ENCODE measurements at places on chromosomes 2 and 18. TPM values are rescaled to one million over a fixed set of nuclear protein-coding genes. Genes with fewer than 3 reads are reported as not detected.

DNA sequence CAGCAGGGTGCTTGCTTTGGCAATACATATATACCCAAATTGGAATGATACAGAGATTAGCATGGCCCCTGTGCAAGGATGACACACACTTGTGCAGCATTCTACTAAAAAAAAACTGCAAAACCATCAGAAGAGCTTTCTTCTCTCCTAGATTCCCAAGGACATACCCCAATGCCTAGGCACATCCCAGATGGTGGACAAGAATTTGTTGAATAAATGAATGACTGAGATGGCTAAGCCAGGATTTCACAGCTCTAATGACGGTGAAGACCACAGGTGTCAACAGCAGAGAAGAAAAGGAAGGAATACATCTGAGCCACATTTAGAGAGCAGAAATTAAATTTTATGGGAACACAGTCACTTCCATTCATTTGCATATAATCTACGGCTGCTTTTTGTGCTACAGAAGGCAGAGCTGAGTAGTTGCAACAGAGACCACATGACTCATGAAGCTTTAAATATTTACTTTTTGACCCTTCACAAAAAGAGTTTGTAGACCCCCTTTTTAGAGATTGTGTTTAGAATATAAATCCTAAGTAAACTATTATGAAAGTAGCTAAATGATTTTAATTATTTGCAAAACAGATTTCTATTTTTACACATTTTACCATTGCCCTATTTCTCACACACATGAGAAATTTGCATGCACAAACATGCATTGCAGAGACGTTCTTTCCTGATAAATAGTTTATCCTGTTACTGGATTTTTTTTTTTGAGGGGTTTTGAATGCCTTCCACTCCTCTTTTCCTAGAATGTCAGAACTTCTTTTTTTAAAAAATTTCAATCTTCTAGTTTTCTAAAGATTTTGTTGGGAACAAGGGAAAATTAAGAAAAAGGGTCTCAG, 119.0 kb downstream of the PMAIP1 start:
- no peak for DNase-seq

DNA sequence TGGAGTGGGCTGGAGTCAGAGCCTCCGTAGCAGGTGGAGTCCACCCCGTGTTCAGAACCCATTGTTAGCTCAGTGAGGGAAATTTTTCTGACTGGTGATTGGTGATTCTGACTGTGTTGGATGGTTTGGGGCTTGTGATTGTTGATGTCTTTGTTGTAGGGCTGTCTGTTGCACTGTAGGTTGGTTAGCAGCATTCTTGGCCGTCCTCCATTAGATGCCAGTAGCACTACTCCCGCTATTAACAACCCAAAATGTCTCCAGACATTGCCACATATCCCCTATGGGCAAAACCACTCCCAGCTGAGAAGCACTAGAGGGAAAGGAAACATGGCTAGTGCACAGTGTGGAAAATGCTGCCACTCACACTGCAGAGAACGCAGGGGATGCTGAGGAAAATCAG, 51.7 kb downstream of the ARMC9 start:
- DNase-seq, result no peak

GRCh38 chr2:9228781-9229469, 22.3 kb downstream of the ASAP2 start:
- DNase-seq, result no peak

The PROC gene
- not detected for total RNA-seq

The PLGLB1 gene
- total RNA-seq, result 1.3 TPM

The ERICH2 gene
- total RNA-seq, result not detected

The TOGARAM2 gene
- not detected for total RNA-seq
